OCI-M1 (cell line): ENCODE measurements at places on chromosomes 4 and X.
A peak's percentile ranks its signal among the peaks of the same experiment; 100 is the strongest.

DNA sequence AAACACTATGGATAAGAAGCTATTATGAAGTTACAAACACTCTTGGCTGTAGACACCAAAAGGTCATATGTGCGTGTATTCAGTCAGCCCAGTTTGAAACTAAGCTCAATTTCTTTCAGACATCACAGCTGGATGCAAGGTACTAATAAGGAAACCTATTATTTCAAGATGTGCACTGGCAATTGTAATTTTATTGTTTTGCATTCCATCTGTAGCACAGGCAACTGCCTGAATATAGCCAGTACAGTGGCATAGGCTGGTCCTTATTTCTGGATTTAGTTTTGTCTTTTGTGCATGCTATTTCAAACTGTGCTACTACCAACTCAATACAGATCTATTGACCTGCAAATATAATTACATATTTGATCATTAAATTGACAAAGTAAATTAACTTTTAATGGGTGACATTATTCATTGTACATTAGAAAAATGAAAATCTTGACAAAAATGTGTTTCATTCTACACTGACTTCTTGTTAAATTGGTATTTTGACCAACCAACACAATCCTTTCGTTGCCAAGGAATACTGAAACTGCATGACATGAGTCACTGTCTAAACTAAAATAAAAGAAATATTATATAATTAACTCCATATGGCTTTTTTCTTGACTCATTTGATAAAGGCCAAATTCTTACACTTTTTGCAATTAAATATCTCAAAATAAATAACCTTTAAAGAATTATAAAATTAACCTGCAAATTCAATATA, 594.3 kb upstream of the ADGRL3 start:
- DNase-seq, result no peak

DNA sequence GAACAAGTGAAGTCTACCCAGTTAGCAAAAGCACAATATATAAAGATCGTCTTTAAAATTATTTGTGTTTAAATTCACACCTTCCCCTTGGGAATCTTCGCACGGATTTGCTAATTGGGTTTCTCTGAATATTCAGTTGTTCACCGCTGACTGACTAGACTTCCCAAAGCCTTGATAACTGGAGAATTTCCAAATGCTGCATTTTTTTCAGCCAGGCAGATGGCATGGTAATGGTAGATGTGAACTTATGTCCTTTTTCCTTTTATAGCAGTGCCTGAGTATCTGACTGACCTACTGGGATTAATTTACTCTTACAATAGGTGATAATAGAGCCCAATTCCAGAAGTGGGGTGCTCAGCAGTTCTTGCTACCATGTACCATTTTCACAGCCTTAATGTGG, 548.1 kb downstream of the PACRGL start:
- DNase-seq, result no peak

- no peak for DNase-seq
Measured at GRCh38 chrX:67607466-67607865, 63.6 kb downstream of the AR start.

- peak; percentile 71 for DNase-seq
Measured at GRCh38 chr4:57740625-57741190, 630.5 kb upstream of the IGFBP7 start.

- no peak for DNase-seq
Measured at GRCh38 chr4:10761903-10762302, 77.3 kb upstream of the CLNK start.

DNA sequence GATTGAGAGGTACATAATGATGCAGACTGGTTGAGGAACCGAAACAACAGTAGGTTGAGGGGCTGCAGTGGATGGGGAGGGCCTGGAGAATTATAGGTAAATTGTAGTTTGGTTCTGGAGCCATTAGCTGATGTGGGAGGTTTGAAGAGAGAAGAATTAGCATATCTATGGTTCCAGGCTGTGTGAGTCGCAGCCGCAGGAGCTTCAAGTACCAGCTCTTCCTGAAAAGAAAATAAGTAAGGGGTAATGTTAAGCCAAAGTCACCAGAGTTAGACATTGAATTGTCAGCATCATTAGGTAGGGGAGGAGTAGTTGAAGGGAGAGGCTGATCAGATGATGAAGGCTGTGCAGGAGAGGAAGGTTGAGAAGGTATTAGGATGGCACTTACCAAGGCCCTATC, 29.5 kb downstream of the PF4 start:
- DNase-seq, result no peak

GRCh38 chr4:112550728-112551127, 34.7 kb upstream of the NEUROG2 start:
- DNase-seq, result no peak

GRCh38 chrX:120446498-120446897, 22.6 kb downstream of the LAMP2 start:
- no peak for DNase-seq

DNA sequence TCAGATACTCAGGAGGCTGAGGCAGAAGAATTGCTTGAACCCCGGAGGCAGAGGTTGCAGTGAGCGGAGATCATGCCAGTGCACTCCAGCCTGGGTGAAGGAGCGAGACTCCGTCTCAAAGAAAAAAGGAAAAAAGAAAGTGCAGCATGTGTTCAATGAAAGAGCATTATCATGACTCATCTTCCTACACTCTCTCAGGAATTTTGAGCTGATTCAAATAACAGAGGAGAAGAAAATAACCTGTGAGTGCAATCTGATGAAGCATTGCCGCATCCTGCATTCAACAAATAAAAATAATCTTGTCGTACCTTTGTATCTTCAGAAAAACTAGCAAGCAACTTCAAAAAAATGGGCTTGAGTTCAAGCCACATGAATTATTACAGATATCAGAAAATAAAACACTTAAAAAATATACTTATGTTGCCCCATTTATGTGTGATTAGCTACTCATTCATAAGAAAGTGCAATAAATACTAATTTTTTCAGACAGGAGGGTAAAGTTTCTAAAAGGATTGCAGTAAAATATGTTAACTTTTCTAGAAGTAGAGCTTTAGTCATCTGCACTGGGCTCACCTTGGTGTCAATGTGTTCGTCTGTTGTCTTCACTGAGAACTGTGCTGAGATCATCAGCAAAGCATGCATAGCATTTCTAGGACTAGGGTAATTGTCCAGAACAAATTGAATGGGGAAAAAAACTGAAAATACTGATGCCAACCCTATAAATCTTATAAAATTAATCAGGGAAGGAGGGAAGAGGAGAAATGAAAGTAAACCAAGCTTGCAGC, 90.4 kb upstream of the VCX3B start:
- no peak for DNase-seq
